Inflammatory macrophage treated with lipopolysaccharide for 1 hour (primary cell): ENCODE measurements at places on chromosomes 2 and 18.
A peak's percentile ranks its signal among the peaks of the same experiment; 100 is the strongest.

- DNase-seq = peak; percentile 78
These were observed 6.1 kb downstream of the CHMP1B start for GRCh38 chr18:11857177-11857887.

DNA sequence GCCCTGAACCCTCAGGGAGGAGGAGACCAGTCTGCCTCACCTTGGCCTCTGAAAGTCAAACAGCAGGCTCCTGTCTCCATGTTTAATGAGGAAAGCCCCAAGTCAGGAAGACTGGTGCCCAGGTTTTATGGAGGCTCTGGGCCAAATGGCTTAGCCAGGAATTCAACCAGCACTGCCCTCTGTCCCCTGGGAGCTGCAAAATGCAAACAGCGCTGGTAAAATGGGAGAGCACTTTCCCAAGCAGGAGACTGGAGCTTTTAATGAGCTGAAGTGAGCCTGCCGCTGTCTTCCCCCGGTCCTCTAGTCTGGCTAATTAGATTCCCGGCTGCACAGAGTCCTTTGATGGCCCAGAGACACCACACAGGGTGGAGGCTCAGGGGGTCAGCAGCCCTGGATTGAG lies 276.0 kb upstream of the TRIB2 start:
- DNase-seq = no peak

DNA sequence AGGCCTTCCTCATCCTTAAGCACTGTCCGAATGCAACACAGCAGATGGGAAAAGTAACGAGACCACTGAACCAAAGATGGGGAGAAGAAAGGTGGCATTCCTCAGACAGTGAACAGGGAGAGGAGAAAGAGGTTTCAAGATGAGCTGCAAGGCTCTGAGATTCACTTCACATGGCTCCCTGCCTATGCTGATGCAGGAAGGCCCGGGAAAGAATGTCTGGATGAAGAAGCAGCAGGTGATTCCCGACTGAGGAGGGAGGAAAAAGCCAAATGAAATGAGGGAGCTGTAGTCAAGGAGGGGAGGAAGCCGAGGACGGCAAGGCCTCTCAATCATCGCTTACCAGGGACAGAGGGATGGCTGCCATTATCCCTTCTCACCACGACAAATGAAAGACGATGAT lies 98.5 kb upstream of the BOD1L2 start:
- no peak for DNase-seq

DNA sequence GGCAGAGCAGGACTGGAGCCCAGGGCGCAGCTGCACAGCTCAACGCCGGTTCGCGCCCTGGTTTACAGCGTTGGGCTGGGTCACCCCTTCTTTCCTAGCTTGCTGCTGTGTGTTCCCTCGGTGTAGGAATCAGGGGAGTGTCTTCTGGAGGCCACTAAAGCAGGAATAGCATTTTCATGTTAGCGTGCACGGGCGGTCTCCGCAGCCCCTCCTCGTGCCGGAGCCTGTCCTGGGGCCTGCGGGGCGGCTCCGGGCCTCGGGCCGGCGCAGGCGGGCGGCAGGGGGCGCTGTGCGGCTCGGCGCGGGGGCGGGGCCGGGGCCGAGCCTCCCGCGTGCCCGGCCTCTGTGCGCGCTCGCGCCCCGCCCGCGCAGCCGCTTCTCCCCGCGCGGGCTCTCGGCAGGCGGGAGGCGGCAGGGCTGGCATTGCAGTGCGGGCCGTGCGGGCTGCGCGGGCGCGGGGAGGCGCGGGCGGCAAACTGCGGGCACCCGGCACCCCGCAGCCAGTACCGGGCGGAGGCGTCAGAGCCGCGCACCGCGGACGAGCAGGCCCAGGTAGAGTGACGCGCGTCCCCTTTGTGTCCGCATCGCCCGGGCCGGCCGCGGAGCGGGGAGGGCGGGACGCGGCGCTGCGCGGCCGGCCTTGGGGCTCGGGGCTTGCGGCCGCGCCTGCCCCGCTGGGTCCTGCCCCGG lies at the start of gene RNF144A:
TSS of gene RNF144A (plus strand) at position 342 of the 690 bp plus-strand sequence. CDS start 79,515 bp downstream, outside the sequence.
- peak; percentile 71 for DNase-seq

- no peak for DNase-seq
These were observed 1367.7 kb upstream of the CELF4 start for GRCh38 chr18:38933322-38933721.

GRCh38 chr2:1482253-1482675 lies 69.0 kb downstream of the TPO start:
- DNase-seq = no peak

DNA sequence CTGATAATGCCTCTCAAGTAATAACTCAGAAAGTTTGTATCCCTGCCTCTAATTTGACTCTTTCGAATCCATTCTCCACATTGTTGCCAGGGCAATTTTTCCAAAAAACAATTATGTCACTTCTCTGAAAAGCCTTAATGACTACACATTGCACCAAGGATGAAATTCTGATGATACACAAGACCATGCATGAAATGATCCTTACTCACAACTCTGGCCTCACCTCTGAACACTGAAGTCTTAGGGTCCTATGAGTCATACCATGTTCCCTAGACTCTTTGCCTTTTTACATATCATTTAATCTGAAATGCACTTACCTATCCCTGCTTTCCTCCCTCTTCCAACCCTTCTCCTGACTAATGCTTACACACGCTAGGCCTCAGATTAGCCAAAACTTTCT lies 51.0 kb downstream of the WDPCP start:
- DNase-seq = no peak
